ENCODE measurements at places on chromosomes 16 and 17.

GRCh38 chr17:7572588-7573323 lies 6.7 kb upstream of the CD68 start:
- peak; percentile 94 for ATAC-seq

DNA sequence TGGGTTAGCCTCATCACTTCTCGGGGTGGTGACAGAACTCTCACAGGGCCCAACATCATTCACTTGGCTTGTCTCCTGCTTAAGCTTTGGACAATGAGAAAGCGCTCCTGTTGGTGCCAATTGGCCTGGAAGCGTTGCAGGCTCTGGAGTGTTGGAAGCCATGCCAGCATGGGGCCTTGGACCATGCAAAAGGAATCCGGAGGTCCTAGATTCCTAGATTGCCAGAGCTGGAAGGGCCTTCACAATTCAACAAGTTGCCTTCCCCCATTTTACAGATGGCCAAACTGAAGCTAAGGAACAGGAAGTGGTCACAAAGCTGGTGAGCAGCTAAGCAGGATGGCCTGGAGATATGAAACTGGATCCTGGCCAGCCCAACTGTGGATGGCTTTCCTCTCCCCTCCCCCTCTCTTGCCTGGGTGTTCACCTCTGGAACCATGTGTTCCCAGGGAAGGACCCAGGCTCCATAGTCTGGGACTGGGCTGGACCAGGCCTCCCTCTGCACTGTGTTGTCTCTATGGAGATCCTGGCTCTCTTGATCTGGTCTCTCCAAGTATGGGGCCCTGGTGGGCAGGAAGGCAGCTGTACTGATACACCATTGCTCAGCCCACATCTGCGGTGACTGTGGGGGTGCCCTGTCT lies 6.0 kb upstream of the IGFBP4 start:
- no peak for ATAC-seq

DNA sequence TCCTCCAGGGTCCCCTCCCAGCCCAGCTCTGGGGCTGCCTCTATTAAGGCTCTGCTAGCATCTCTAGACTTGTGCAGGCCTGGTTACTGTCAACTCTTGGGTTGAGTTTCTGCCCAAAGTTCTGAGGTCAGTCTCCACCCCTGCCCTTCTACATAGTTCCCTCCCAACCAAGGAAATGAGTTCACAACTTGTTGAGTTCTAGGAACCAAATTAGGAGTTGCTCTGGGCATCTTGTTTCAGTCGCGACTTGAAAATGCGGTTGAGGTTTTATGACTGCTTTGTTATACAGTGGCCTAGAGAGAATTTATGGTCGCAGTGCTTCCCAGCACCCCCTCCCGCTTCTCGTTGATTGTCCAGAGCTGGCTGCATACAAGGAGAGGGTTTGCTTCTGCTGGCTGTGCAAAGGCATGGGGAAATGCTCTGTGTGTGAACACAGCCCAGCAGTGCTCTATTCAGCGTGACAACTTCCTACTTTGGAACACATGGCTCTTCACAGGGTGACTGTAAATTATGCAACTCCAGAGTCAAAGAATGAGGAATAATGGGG lies 20.2 kb downstream of the GNAO1 start:
- ATAC-seq = no peak

DNA sequence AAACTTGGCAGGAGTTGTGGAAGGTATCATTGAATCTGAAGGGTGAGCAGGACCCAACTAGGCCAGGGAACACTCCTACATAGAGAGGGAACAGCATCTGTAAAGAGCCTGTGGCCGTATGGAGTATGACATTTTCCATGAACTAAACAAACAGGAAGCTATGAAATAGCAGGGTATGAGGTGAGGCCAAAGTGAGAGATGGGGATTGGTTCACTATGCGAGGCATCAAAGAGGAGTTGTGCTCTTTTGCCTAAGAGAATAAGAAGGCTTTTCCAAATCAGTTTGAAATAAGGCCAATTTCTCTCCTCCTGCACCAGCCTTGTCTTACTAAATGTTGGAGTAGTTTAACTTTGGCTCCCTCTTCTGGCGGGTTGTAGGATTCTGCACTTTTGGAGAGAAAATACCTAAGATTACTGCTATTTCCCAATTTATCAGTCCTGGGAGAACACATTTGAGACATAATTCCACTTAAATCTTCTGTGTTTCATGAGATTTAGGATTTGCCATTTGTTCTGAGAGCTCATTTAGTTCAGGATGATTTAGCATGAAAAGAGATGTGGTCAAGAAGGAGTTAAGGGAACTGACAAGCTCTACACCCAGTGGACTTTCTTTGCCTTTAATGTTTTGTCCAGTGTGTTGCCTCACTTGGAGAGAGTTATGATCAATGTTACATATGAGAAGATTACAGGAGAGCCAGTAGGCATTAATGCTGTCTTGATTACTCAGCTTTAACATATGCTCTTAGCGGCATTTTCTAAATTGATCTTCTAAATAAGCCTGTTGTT lies 55.4 kb downstream of the TNRC6C start:
- peak; percentile 68 for ATAC-seq
